ENCODE measurements at places on chromosomes 1 and 21.

DNA sequence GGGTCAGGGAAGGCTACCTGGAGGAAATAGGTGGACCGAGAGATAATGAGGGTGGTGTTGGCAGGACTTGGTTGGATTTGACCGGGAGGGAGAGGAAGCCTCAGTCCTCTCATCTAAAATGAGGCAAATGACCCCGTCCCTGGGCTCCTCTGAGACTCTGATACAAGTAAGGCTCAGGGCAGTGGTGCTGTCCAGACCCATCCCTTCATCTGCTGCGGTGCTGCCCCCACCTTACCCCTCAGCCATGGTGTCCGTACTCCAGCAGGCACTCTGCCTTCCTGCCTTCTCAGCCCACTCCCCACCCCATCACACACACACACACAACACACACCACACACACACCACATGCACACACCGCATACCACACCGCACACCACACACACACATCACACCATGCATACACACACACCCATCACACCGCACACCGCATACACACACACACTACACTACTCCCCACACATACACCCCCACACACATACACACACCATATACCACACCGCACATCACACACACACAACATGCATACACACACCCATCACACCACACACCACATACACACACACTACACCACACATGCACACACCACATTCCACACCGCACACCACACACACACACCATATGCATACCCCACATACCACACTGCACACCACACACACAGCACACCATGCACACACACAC is 29.4 kb upstream of the SLC26A9 start:
- no peak for DNase-seq

DNA sequence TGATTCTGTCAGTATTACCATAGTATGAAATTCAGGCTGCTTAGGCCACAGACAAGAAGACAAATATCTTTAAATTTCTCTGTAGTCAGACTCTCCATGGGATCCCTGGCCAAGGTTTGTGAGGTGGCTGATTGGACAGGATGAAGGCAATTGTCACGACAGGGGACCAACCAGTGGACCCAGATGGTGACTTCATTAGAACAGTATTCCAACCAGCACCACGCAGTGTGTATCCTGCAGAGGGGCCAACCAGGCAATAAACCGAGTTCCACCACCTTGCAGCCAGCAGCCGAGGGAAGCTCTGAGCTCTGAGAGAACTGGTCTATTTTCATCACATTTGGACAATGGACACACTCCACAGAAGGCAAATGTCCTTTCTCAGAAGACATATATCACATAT is 16.1 kb downstream of the DSCAM start:
- DNase-seq: no peak

DNA sequence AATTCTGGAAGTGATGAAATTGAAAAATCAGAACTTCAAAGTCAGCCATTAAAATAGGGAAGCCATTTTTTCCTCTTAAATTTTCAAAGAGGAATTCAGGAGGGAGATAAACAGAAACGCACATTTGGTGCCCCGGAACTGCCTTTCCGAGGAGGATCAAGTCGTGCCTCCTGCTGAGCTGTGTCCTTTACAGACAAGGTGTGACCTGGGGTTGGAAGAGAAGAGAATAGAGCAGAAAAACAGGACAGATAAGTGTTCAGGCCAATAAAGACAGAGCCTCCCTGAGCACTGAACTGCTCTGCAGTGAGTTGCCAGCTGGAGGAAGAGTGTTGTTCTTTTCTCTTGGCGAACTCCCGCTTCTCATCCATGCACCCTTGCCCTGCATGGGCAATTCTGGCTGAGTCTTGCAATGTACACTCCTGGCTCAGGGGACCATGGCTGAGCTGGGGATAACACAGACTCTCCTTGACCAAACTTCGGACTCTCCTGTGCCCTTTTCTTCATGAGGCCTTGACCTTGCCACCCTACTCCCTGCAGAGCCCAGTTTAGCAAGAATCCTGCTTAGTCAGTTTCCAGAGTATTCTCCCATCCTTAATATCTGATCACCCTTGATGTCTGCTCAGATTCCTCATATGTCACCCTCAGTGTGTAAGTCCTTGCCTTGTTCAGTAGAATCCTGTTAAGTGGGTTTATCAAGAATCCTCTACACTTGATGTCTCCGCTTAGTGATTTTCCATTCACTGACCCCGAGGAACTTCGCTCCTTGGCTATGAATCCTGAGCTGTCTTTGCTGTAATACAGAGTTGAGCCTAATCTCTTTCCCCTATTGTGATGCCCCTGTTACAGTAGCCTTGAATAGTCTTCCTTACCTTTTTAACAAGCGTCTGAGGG is 1.3 kb upstream of the MTARC1 start:
- DNase-seq: no peak

DNA sequence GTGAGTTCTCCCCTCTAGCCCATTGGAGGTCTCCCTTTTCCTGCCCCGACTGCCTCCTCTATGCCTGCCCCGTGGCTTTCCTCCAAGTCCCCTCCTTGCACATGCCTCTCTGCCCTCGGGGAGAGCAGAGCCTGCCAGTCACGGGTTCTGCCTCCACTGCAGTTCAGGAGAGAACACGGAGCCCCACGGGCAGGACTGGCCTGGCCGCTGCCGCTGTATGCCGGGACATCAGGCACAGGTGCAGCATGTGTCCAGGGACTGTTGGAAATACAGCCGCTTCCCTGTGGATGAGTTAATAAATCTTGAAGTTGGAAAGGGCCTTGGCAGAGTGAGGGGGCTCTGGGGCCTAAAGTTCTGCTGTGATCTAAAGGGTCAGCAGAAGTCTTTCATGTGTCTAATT is 676.6 kb downstream of the MATN1 start:
- DNase-seq: no peak

All from cortex of kidney (tissue), 1 donor.